ENCODE measurements at places on chromosomes 4 and X. TPM values are rescaled to one million over a fixed set of nuclear protein-coding genes. Genes with fewer than 3 reads are reported as not detected.

PCDH7 gene
- total RNA-seq = 23.1 TPM

DNA sequence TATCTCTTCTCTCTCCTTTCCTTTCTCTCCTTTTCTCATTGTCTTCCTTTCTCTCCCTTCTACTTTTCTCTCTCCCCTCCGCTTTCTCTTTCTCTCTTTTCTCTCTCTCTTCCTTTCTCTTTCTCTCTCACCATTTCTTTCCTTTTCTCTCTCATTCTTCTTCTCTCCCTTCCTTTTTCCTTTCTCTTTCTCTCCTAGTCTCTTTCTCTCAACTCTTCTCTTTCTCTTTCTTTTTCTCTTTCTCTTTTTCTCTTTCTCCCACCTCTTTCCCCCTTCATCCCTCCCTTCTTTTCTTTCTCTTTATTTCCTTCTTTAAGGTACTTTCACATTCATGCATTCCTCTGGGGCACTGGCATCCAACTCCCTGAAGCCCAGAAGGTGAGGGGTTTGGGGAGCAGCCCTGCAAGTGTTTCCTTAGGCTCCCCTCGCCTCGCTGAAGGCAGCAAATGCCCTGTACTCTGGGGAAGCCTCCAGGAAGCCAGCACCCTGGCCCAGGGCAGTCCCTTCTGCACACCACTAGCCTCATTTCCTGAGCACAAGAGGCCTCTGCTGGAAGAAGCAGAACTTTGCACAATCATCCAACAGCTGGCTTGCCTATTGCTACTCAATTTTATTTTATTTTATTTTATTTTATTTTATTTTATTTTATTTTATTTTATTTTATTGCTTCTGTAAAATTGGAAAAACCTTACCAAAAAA lies 124.2 kb downstream of the NFKB1 start:
- DNase-seq = no peak
- no peak overlapping the region for H3K27ac ChIP-seq
- no peaks in the 10 kb centered on the region for H3K4me1 ChIP-seq
- no peak overlapping the region for H3K4me3 ChIP-seq
- H3K27me3 ChIP-seq = no peaks in the 10 kb centered on the region

GRCh38 chr4:135382280-135382959 lies 1180.8 kb upstream of the PABPC4L start:
- H3K27me3 ChIP-seq = no peaks in the 10 kb centered on the region
- H3K36me3 ChIP-seq = no peaks in the 10 kb centered on the region

MAOA gene
- 102 TPM for total RNA-seq

DNA sequence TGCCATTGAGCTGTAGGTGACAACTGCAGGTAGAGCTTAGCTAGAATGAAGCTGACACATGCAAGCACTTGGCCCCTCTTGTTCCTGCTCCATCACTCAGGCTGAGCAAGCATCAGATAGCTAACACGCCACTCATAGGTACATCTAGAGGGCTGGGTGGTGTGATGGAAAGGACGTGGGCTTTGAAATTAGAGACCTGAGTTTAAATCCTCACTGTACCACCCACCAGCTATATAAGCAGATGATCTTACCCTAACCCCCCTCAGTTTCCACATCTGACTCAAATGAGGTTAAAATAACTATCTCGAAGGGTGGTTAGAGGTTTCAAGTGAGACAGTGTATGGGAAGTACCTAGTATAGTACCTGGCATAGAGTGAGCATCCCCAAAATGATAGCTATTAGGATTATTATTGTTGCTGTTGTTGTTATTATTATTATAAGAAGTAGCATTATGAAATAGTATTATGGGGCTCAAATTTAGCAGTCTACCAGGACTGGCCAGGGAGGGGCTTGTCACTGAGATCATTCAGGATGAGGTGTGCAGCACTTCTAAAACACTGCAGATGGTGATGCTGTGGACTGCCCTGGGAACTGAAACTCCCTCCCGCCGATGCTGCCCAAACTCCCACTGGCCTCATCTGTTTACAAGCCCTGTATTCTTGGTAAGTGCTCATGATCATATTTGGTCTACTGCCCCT lies 59.0 kb downstream of the REELD1 start:
- H3K36me3 ChIP-seq = no peaks in the 10 kb centered on the region
- H3K27ac ChIP-seq = no peak overlapping the region
- H3K27me3 ChIP-seq = no peaks in the 10 kb centered on the region

- H3K4me3 ChIP-seq = no peak overlapping the region
- H3K27ac ChIP-seq = no peak overlapping the region
- H3K4me1 ChIP-seq = peaks cover 6% of the 10 kb centered on the region
- no peak for DNase-seq
Measured at GRCh38 chr4:22090661-22091351, 142.2 kb upstream of the KCNIP4 start.

DNA sequence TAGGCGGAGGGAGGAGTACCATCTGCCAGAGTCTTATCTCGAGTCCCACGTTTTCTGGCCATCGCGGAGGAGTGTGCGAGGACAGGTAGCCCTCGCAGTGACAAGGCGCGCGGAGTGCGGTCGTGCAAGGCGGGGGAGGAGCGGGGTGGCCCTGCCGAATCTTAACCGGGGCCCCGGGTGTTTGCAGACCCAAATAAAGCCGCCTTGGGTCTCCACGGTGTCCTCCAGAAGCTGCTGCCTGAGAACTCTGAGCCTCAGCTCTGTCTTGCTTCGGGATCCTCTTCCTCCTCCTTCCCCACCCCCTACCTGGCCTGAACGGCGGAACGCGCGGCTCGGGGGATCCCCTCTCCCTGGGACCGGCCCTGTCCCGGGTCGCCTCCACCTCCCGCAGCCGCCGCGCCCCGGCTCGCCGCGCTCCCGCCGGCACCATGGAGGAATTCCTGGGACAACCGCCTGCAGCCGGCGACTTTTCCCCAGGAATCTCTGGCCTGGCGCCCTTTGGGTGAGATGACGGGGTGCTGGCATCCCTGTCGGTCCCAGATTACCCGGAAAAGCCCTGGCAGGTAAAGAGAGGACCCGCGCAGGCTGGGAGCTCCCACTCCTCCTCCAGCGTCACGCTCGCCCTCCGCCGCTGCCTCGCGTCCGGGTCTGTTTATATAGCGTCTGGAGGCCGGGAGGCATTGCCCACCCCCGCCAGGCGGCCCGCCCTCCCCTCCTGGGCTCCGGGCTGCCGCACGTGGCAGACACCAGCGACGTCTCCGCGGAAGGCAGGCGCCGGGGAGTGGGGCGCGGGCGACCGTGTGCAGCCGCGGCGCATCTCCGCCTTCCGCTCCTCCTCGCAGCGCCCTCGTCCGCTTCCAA lies at the start of gene GALNTL6:
GALNTL6 (plus strand) TSS at position 740 of the 861 bp plus-strand sequence.
- H3K27me3 ChIP-seq = no peaks in the 10 kb centered on the region
- peak within 1 kb of the TSS; percentile 43 for H3K4me3 ChIP-seq
- DNase-seq = no peak
- no peaks in the 10 kb centered on the region for H3K36me3 ChIP-seq

MEPE gene
- total RNA-seq = not detected

- H3K27ac ChIP-seq = no peak overlapping the region
- no peaks in the 10 kb centered on the region for H3K4me1 ChIP-seq
- DNase-seq = no peak
- H3K4me3 ChIP-seq = no peak overlapping the region
Measured at GRCh38 chrX:136733613-136734012, 47.1 kb downstream of the ARHGEF6 start.

DCK gene
- 10.3 TPM for total RNA-seq

- no peak overlapping the region for H3K27ac ChIP-seq
- DNase-seq = no peak
- no peaks in the 10 kb centered on the region for H3K27me3 ChIP-seq
- no peaks in the 10 kb centered on the region for H3K36me3 ChIP-seq
- H3K4me3 ChIP-seq = no peak overlapping the region
Measured at GRCh38 chr4:84803720-84804119, 162.8 kb downstream of the WDFY3 start.
